ENCODE measurements at places on chromosomes 16 and 17.

DNA sequence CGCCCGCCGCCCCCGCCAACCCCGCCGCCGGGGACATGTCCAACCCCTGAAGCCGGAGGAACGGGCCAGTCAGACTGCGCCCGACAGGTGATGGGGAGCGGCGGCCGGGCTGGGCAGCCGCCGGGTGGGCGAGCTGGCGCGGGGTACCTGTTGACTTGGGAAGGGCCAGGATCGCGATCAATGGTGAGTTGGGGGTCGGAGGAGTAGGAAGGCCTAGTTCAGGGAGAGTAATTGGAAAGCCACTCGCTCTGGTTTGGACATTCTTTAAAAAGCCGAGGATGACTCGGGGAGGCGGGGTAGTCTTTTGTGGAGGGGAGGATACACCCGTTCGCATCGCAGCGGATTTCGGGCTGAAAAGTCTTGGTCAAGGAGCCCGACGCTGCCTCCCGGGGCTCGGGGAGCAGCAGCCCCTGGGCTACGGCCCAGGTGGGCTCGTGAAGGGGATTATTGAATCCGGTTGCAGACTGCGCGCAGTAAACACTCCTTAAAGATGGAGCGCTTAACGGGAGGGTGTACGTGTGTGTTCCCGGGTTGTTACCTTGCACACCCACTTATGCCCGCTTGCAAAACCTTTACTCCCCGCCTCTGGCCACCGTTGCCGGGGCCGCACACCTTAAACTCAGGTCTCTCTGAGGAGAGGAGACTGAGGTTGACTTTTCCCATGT, 123.8 kb downstream of the GOSR1 start:
- no peak for DNase-seq

- DNase-seq: no peak
These were observed 7.4 kb downstream of the CIBAR2 start for GRCh38 chr16:85104821-85105391.

GRCh38 chr17:55576237-55576995, 65.2 kb upstream of the SMIM36 start:
- no peak for DNase-seq

DNA sequence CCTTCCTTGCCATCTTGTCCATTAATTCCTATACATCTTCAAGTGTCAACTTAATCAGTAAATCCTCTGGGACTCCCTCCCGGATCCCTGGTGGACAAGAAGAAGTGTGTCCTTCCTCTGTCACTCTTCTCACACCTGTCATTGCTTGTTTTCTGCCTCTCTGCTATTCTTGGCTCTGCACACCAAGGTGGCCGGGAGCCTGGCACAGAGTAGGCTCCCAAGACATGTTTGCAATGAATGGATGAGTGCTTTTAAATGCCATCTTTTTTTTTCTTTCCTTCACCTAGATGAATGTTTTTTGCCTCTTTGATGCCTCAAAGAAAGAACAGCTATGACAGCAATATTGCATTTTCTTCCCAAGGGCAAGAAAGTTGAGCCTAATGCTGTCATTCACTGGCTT, 58.0 kb upstream of the CLEC18A start:
- no peak for DNase-seq

- no peak for DNase-seq
These were observed 158.0 kb downstream of the ZFHX3 start for GRCh38 chr16:72889616-72890582.

- DNase-seq: no peak
These were observed 6.8 kb downstream of the CCL7 start for GRCh38 chr17:34276826-34277225.

GRCh38 chr17:72121164-72122009, 567 bp downstream of the SOX9 start:
- DNase-seq: no peak

GRCh38 chr16:2015117-2015946, 4.3 kb upstream of the NPW start:
- DNase-seq: no peak

DNA sequence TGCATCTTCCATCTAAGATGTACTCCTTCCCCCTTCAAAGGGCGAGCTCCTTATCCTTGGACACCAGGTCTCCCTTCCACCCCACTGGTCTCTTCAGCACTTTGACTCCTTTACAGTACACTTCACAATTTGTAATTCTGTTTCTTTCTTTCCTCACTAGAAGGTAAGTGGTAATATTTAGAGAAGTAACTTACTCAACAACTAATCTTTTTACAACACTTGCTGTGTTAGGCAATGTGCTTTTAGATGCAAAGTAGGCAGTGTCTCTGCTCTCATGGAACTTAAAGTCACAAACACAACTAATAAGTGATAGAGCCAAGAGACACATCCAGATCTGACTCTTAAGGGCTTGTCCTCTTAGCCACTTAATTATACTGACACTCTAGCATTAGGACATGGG, 6.4 kb downstream of the SIAH1 start:
- no peak for DNase-seq

- no peak for DNase-seq
These were observed 652 bp downstream of the VPS35L start for GRCh38 chr16:19555938-19556771.

DNA sequence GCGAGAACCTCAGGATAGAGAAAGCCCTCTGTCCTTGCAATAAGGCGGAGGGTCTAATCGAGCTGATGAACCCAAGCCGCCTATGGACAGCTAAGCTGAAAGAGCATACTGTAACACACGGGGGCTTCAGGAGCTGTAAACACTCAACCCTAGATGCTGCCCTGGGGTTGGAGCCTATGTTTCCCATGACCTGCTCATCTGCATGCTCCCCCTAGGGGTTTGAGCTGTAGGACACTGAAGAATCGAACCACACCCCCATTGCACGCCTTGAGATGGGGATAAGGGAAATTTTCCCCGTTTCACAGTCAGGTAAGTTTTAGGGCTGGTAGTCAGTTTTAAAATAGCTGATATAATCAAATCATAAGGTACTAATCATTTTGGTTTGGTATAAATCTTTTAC, 675.6 kb upstream of the CDH8 start:
- no peak for DNase-seq

- no peak for DNase-seq
These were observed at the start of gene TMEM204 for GRCh38 chr16:1533443-1533951. TSS of gene TMEM204 (plus strand) at chr16:1533666. CDS start at chr16:1534276, 610 bp downstream.

GRCh38 chr16:17802571-17802970, 331.8 kb upstream of the XYLT1 start:
- no peak for DNase-seq

GRCh38 chr17:29390851-29391631, 878 bp downstream of the TAOK1 start:
- no peak for DNase-seq

DNA sequence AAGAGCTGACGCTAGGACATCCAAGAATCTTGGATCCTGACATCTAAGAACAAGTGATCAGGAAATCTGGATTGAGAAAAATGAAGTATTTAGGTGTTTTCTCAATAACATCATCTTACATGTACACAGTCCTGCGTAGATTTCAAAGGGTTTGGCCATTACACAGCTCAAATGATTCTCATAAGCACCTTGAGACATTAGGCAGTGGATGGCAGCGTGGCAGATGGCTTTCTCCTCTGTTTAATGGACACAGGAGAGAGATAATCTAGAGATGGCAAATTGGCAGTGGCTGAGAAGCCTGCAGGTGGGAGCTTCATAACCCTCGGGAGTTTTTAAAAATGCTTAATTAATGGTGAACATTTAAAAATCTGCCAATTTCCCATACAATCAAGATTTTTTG, 137.5 kb downstream of the ZFHX3 start:
- no peak for DNase-seq

DNA sequence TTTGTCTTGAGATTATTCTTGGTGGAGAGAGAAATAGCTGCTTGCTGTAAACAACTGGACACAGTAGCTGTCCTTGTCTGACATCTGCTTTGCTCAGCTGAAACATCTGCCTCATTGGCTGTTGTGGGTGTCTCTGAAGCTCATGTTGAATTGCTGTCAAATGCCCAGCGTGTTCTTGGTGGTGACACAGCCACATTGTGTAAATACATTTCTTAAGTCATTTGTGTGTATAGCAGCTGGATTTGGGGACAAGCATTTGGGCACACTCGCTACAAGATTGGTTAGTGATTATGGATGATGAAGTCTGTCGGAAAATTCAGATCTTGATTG, 5.3 kb downstream of the FAM234A start:
- DNase-seq: no peak

GRCh38 chr16:69647020-69647419, 79.3 kb downstream of the NQO1 start:
- no peak for DNase-seq

DNA sequence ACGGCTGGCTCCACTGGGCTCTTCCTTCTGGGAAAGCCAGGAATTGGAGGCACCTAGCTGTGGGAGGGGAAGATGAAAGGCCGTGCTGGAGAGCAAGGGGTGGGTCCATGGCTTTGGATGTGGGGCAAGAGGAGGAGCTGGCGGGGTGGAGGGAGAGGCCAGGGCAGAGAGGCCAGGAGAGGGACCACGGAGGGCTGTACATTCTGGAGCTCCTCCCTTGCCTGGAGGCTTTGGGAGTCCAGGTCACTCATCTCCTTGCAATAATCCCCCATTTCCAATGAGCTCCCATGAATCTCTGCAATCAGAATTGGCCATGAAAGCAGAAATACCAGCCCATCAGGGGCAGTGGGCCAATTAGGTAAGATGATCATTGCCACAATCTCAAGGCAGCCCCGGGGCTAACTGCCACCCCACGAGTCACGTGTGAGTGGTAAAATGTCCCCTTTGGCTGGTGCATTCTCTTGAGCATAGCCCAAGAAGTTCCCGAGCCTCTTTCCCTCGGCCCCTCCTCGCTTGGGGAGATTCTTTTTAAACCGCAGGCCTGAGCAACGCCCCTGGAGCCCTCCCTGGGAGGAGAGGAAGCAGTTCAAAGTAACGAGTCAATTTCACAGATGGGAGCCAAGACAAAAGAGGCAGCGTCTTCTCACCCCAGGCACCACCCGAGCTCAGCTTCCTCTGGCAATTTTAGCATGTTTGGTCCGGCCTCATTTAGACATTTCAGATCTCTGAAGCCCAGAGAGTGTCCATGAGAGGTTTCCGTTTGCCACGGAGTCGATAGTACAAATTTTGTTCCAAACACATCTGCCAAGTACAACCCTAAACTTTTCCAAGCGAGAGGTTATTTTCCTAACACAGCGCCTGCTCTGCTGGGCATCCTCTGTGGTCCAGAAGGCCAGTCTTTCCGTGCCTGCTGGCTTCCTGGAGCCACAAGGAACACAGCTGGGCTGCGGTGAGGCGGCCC, 13.4 kb downstream of the RTN4RL1 start:
- DNase-seq: no peak

- DNase-seq: peak; percentile 38
These were observed 167.5 kb downstream of the RAB11FIP4 start for GRCh38 chr17:31558748-31559583.

GRCh38 chr16:15865742-15866141, 8.9 kb upstream of the MYH11 start:
- no peak for DNase-seq

DNA sequence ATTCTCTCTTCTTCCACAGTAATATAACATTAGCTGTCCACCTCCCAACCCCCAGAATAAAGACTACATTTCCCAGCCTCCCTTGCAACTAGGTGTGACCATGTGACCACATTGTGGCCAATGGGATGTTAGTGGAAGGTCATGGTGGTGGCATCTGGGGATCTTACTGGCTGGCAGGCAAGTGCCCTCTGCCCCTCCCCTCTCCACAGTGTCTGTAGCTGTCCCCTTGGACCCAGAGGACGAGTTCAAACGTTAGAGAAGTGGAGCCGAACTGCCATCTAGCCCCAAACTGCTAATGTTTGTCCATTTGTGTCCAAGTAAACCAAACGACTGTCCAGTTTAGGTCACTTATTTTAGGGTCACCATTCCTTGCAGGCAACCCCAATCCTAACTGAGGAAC, 26.6 kb upstream of the KCNG4 start:
- DNase-seq: no peak

GRCh38 chr16:66925322-66925840, at the start of gene RRAD:
TSS of gene RRAD (minus strand) at chr16:66925535. CDS start at chr16:66925179, 356 bp downstream.
- DNase-seq: no peak

GRCh38 chr16:89147085-89147817, 24.3 kb upstream of the CDH15 start:
- no peak for DNase-seq

DNA sequence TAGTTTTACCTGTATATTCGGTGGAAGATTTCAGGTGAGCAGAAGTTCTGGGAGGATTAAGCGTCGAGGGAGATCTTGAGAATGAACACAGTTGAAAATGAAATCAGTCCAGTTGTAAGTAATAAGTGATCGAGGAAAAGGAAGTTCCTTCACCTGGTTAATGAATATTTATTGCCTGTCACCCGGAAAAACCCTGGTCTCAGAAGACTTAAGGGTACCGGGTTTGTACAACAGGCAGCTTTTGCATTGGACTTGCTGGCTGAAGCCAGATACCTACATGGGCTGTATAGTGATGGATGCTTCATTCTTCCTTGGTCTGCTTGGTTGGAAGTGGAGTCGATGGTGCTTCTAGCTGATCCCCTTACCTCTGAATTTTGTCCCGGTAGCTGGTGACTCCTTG, 72.7 kb downstream of the PRKCA start:
- no peak for DNase-seq

DNA sequence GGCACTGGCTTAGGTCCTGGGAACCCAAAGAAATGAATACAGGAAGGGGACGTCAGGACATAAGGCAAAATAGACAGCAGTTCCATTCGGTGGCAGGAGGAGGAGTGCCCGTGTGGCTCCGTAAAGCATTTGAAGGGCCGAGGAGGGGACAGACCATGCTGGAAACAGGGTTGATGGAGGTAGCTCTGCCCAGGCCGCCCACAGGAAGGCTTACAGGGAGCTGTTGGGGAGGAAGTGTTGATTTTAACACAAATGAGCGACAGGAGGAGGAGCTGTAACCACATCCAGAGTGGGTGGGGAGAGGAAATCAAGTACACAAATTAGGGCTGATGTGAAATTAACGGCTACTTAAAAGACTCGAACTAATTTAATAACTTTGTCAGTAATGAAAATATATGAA, 54.6 kb downstream of the RBFOX3 start:
- DNase-seq: no peak

- no peak for DNase-seq
These were observed 2.6 kb downstream of the MAP2K3 start for GRCh38 chr17:21286909-21287702.

DNA sequence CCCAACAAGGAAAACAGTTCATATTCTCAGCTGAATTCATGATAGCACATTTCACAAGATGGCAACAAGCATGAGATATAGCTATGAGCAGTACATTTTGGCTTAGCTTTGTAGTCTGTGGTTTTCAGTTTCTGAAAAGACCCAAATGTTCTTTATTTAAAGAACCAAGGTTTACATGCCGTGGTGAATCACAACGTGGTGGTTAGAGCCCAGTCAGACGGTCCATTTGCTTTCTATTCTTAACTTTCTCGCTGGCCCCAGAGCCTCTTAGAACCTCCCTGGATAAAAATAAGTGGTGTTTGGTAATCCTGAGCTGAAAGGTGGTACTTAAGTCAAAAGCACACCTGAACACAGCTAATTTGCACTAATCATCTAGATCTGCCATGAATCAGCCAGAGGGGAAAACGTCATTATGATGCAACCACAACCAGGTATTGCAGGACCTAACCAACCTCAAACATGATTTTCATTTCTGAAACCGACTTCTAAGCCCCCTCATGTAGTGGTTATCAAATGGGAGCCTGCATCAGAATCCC, 18.6 kb upstream of the HAPSTR1 start:
- DNase-seq: no peak
